ENCODE measurements at places on chromosomes 6 and 20. TPM values are rescaled to one million over a fixed set of nuclear protein-coding genes. Genes with fewer than 3 reads are reported as not detected.

Gene CD24
- total RNA-seq = not detected

Gene DEFB124
- total RNA-seq = not detected

Gene SIRPA
- total RNA-seq = 6.8 TPM

Gene LAMA2
- total RNA-seq = 2.6 TPM

Gene TREM2
- total RNA-seq = not detected

Gene SNAP25
- total RNA-seq = 0.34 TPM

Gene TBXT
- not detected for total RNA-seq

Gene LCA5
- 1.6 TPM for total RNA-seq

Gene IL17F
- total RNA-seq = not detected

Gene BHLHE23
- not detected for total RNA-seq

Gene PRICKLE4
- not detected for total RNA-seq

Gene HLA-DRB1
- total RNA-seq = 68.2 TPM

Gene KCNG1
- total RNA-seq = 183 TPM

Gene BTN1A1
- not detected for total RNA-seq

Gene PGC
- not detected for total RNA-seq

Gene VSX1
- not detected for total RNA-seq

Gene BIRC7
- 0.08 TPM for total RNA-seq

Gene RIMS4
- 0.19 TPM for total RNA-seq

Gene HLA-DRA
- total RNA-seq = 285 TPM
